Activated CD4-positive, alpha-beta T cell treated with anti-CD3 and anti-CD28 coated beads for 24 hours (primary cell): ENCODE measurements at places on chromosomes 7 and 10.

DNA sequence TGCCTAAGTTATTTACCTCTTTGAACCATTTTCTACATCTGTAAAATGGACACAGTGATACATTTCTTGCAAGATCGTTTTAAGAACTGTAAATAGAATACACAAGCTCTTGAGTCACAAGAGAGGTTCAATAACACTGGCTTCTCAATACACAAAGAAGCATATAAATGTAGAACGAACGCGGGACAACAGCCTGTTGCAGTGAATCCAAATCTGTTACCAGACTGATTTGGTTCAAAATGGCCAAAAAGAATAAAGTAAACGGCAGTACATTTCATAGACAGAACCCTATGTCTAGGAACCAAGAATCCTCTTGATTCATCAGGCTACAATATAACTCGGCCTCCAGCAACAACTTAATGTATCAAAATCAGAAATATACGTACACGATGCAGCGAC lies 701 bp downstream of the MTPAP start:
- DNase-seq: no peak

DNA sequence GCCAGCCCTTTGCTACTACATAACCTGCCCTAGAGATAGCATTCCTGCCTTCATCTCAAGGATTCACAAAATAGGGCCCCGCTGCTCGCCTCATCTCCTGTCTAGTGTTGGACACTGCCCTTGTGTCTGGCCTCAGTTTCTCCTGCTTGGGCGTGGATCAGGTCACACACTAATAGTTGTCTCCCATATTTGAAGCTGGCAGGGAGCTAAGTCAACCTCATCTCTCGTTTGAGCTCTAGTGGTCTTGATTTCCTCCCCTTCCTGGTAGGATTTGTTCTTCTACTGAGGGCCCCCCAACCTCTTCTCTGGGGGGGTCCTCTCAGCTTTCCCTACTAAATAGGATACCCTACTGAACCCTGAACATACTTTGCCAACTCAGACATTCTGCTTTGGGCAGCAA lies 42.2 kb downstream of the ADCYAP1R1 start:
- no peak for DNase-seq

- DNase-seq: no peak
Measured at GRCh38 chr7:126689037-126689436, 563.7 kb downstream of the GRM8 start.

DNA sequence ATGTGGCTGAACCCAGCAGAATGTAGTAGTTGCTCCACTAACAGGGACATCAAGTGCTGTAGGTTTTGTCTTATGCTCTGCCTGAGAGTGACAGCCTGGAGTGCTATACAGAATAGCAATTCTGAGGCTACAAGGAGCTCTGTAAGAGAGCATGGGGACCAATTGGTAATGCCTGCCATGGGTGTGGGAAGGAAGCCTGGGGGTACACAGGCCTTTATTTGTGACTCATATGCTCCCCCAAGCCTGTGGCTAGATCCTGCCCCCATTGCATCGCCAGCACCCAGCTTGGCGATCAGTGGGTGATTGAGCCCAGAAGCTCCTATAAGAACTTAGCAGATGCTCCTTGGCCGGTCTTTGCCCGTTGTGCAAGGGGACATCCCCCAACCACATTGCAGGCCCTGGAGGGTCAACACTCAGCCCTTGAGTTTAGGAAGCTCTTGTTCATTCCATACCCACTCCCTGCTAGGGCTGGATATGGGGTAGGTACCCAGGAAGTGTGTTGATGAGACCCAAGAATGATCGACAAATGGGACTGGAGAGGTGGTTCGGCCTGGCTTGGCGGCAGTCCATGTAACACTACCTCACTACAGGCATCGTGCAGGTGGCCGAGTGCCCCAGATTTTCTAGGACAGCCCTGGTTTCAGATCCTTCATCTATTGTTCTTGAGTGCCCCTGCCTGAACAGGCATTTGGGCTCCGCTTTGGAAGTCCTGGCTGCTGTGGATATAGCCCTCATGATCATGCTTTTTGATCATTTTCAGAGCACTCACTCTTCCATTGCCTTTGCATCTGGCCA lies 37.7 kb downstream of the ZMIZ1 start:
- DNase-seq: no peak

- DNase-seq: no peak
Measured at GRCh38 chr7:149196151-149196704, 882 bp downstream of the ZNF282 start.

GRCh38 chr7:31052841-31053601 lies 913 bp downstream of the ADCYAP1R1 start:
- no peak for DNase-seq

GRCh38 chr7:90119178-90119971 lies 34.9 kb upstream of the STEAP1 start:
- DNase-seq: peak; percentile 10

DNA sequence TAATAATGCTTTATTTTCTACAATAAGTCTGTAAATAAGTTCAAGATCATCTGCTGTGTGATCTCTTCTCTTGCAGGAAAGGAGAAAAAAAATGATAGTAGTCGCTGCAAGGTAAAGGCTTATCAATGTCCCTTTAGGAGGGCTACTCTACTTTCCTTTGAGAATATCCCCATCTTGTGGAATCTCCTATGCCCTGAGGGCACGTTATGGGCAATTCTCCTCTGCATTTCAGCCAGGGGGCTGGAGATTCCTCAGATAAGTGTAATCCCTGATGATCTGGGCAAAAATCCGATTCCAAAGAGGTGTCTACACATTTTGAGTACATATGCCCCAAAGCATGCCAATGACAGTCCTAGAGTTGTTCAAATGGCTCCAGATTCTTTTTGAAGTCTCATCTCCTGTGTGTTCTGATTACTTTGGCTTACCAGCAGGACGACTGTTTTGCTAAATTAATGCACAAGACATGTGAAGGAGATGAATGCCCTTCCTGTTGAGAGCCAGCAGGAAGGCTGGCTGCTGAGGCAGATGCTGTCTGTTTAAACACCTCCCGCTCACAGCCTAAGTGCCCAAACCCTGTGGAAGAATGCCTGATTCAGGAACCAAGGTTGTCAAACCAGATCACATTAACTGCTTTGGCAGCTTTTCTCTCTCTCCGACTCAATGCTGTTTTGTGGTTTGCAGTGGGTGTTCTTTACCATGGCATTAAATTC lies 171.2 kb upstream of the COL1A2 start:
- DNase-seq: no peak

DNA sequence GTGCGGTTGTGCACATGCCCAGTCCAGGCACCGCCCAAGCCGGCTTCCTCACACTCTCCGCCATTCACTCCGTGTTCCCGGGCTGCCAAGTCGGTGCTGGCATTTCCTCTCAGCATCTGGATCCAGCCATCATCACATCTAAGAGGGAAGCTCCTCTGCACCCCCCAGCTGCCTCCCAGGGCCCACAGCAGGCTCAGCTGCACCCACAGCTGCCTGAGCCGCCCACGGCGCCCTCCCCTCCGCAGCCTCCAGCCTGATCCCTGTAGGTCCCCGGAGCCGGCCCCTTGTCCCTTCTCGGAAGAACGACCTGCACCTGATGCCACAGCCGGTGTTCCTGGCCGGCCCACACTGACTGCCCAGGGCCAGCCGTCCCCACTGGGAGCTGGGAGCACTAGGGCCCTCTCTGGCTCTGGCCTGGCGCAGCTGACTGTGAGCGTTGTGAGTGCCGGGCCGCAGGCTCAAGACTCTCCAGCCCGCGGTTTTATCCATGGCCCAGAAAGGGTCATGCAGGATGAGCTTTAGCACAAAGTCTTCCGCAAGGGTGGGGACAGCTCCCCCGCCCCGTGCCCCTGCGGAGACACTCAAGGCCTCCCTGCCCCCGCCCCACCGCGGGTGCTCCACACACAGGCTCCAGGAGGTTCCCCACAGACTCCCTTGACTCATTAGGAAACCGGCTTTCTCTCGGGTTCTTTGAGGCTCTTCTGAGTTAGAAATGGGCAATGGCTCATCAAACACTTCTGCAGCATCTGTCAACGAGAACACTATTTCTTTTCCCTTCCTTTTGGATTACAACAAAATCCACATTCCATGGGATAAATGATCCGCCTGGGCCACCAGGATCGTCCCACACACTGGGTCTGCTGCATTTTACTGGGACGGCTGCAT lies 31.2 kb downstream of the CFAP46 start:
- DNase-seq: no peak

GRCh38 chr7:116271161-116271913 lies 61.0 kb downstream of the TES start:
- no peak for DNase-seq

- no peak for DNase-seq
Measured at GRCh38 chr7:21883069-21883468, 62.6 kb downstream of the CDCA7L start.

DNA sequence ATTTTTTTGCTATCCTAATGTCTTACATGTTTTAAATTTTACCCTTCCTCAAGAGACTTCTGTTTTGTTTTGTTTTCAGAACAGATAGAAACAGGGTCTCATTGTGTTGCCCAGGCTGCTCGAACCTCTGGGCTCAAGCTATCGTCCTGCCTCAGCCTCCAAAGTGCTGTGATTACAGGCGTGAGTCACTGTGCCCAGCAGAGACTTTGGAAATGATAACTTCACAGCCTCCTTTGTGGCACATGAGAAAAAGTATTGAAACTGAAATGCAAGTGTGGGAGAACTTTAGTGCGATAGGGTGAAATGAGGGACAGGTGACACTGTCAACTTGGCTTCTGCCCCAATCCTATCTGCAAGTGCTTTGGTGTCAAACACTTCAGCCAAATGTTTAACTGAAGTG lies 21.6 kb downstream of the IRF5 start:
- no peak for DNase-seq

DNA sequence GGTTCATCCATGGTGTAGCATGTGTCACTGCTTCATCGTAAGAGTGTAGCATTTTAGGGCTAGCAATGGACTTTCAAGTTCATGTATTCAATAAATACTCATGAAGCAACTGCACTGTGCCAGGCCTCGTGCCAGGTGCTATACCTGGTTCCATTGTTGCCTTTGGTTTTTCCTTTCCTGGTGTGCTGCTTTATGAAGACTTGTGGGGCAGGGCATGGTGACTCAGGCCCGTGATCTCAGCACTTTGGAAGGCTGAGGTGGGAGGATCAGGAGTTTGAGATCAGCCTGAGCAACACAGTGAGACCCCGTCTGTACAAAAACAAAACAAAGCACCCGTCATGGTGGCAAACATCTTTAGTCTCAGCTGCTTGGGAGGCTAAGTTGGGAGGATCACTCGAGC lies 2.2 kb upstream of the CPA4 start:
- DNase-seq: no peak

GRCh38 chr10:72329290-72330068 lies 25.2 kb downstream of the DNAJB12 start:
- no peak for DNase-seq

DNA sequence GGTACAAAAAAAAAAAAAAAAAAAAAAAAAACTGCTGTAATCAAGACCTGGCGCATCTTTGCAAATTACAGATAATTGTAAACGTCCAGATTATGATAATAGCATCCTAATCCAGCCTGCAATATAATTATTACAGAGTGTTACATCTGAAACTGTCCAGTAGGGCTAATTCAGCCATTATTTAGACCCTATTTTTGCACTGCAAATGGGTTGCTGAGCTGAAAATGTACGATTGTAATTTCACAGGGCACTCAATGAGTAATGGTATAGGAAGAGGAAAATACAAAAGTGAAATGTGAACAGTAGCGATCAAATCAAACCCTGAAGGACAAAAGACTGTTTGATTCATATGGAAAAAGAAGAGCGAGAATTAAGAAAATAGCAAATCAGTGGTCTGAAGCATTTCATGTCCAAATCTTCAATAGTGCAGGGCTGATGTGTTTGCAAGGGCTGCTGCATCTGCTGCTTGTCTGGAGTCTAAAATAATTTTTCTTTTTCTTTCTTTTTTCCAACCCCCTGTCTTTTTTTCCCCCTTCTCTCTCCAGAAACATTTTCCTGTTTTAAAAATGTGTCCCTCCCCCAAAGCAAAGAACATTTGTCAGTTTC lies 8.9 kb downstream of the DLX6 start:
- no peak for DNase-seq

GRCh38 chr7:143287339-143287934 lies 714 bp upstream of the CASP2 start:
- no peak for DNase-seq

DNA sequence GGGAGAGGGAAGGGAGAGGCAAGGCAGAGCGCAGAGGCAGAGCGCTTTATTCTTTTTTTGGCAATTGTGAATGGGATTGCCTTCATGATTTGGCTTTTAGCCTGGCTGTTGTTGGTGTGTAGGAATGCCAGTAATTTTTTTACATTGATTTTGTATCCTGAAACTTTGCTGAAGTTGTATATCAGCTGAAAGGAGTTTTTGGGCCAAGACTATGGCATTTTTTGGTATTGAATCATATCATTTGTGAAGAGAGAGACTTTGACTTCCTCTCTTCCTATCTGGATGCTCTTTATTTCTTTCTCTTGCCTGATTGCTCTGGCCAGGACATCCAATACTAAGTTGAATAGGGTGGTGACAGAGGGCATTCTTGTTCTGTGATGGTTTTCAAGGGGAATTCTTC lies 291.3 kb downstream of the REEP3 start:
- no peak for DNase-seq
